ENCODE measurements at places on chromosomes 2 and 18. TPM values are rescaled to one million over a fixed set of nuclear protein-coding genes. Genes with fewer than 3 reads are reported as not detected.

DNA sequence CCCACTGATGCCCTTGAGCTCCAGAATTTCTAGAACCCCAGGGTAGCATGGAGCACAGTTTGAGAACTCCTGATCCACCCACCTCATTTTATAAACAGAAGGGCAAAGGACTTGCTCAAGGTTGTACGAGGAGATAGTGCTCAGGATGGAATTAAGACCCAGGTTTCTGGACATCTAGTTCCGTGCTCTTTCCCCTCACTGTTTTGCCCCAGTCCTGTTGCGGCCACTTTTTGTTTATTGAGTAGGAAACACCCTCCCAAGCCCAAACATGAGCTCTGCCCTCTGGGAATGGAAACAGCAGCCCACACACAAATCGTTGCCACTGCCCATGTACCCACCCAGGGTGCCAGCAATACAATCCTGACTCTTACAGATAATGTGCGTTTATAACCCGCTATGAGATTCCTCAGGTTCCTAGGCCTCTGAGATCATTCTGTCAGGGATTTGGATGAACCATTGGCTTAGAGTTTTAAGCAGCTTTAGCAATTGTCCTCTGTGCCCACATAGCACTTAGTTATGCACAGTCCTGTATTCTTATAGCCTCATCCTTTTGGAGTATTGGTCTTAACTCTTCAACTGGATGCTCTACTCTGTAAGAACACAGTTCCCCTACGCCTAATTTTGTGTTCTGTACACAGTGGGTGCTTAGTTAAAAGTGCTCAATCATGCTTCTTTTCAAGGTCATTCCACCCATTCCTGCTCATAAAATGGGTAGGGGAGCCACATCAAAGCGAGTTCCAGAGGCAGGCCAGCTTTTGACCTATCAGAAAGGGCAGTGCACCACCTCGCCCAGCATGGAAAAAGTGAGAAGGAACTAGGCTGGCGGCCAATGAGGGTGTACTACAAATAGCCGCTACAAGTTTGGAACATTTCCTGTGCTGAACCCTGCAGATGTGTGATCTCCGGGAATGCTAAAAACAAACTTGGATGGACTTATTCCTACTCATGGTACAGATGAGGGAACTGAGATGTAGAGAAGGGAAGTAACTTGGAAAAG, 60.3 kb upstream of the IGFBP2 start:
- DNase-seq = peak; percentile 41
- H3K36me3 ChIP-seq = no peaks in the 10 kb centered on the region
- H3K27me3 ChIP-seq = no peaks in the 10 kb centered on the region
- no peaks in the 10 kb centered on the region for H3K4me1 ChIP-seq
- no peak overlapping the region for H3K27ac ChIP-seq

GRCh38 chr2:111640480-111640879, 243.5 kb downstream of the ANAPC1 start:
- no peaks in the 10 kb centered on the region for H3K36me3 ChIP-seq
- H3K27ac ChIP-seq = no peak overlapping the region
- H3K4me1 ChIP-seq = no peaks in the 10 kb centered on the region
- no peak overlapping the region for H3K4me3 ChIP-seq
- DNase-seq = no peak
- H3K27me3 ChIP-seq = no peaks in the 10 kb centered on the region

DNA sequence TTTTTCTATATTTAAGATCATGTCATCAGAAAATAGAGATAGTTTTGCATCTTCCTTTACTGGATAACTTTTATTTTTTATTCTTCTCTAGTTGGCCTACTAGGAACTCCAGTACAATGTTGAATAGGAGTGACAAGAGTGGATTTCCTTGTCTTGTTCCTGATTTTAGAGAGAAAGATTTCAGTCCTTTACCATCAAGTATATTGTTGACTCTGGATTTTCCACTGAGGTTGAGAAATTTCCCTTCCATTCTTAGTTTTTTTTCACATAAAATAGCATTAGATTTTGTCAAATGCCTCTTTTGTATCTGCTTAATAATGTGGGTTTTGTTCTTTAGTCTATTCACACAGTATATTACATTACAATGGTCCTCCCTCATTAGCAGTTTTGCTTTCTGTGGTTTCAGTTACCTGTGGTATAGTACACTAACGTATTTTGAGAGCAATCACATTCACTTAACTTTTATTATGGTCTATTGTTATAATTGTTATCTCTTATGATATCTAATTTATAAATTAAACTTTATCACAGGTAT, 105.5 kb downstream of the THADA start:
- no peaks in the 10 kb centered on the region for H3K36me3 ChIP-seq
- DNase-seq = no peak
- peaks cover 5% of the 10 kb centered on the region for H3K4me1 ChIP-seq
- no peaks in the 10 kb centered on the region for H3K27me3 ChIP-seq
- no peak overlapping the region for H3K27ac ChIP-seq

DNA sequence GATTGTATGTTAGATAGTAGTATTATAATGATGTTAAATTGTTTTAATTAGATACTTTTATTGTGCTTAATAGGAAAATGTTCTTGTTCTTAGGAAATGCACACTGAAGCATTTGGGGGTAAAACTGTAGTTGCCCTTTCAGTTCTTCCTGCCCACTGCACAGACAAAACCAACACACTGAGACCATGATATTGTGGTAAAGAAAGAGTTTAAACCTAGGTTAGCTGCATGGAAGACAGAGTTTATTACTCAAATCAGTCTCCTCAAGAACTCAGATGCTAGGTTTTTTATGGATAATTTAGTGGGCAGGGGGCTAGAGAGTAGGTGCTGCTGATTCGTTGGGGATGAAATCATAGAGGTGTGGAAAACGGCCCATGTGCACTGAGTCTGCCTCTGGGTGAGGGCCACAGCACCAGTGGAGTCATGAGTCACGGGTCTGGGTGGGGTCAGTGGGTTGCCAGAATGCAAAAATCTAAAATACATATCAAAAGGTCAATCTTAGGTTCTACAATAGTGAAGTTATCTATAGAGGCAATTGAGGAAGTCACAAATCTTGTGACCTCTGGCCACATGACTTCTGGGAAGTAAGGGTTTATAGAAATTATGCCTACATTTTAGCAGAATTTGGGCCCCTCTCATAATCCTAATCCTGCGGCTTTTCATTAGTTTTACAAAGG, 283.4 kb upstream of the FBXO11 start:
- DNase-seq = peak; percentile 49
- H3K27me3 ChIP-seq = no peaks in the 10 kb centered on the region
- no peak overlapping the region for H3K4me3 ChIP-seq
- no peaks in the 10 kb centered on the region for H3K4me1 ChIP-seq

- no peaks in the 10 kb centered on the region for H3K36me3 ChIP-seq
- no peak for DNase-seq
- no peak overlapping the region for H3K27ac ChIP-seq
- no peak overlapping the region for H3K4me3 ChIP-seq
- no peaks in the 10 kb centered on the region for H3K27me3 ChIP-seq
- H3K4me1 ChIP-seq = no peaks in the 10 kb centered on the region
These were observed 94.7 kb downstream of the EXOC6B start for GRCh38 chr2:72731116-72731515.

- no peak for DNase-seq
- no peak overlapping the region for H3K27ac ChIP-seq
- no peaks in the 10 kb centered on the region for H3K4me1 ChIP-seq
These were observed 40.4 kb upstream of the IMP4 start for GRCh38 chr2:130302164-130302886.

GRCh38 chr2:54947646-54948045, 102.6 kb downstream of the RTN4 start:
- no peak overlapping the region for H3K27ac ChIP-seq
- H3K27me3 ChIP-seq = no peaks in the 10 kb centered on the region
- no peak overlapping the region for H3K4me3 ChIP-seq
- no peak for DNase-seq

GRCh38 chr2:10192392-10193015, 70.0 kb downstream of the RRM2 start:
- no peaks in the 10 kb centered on the region for H3K4me1 ChIP-seq
- H3K27ac ChIP-seq = no peak overlapping the region
- no peaks in the 10 kb centered on the region for H3K36me3 ChIP-seq
- no peak overlapping the region for H3K4me3 ChIP-seq

GRCh38 chr2:26681656-26682055, 10.9 kb upstream of the KCNK3 start:
- no peak for DNase-seq
- no peak overlapping the region for H3K4me3 ChIP-seq
- no peaks in the 10 kb centered on the region for H3K4me1 ChIP-seq
- H3K36me3 ChIP-seq = no peaks in the 10 kb centered on the region

- no peaks in the 10 kb centered on the region for H3K36me3 ChIP-seq
- no peaks in the 10 kb centered on the region for H3K4me1 ChIP-seq
- no peak overlapping the region for H3K27ac ChIP-seq
- H3K4me3 ChIP-seq = no peak overlapping the region
- H3K27me3 ChIP-seq = no peaks in the 10 kb centered on the region
These were observed 66.6 kb upstream of the STAM2 start for GRCh38 chr2:152241948-152242729.

GRCh38 chr2:43225788-43226557, 433 bp downstream of the ZFP36L2 start:
- H3K4me3 ChIP-seq = peak overlapping the region; percentile 61
- H3K36me3 ChIP-seq = peaks cover 19% of the 10 kb centered on the region
- peak overlapping the region; percentile 100 for H3K27ac ChIP-seq
- H3K4me1 ChIP-seq = peaks cover 46% of the 10 kb centered on the region

DNA sequence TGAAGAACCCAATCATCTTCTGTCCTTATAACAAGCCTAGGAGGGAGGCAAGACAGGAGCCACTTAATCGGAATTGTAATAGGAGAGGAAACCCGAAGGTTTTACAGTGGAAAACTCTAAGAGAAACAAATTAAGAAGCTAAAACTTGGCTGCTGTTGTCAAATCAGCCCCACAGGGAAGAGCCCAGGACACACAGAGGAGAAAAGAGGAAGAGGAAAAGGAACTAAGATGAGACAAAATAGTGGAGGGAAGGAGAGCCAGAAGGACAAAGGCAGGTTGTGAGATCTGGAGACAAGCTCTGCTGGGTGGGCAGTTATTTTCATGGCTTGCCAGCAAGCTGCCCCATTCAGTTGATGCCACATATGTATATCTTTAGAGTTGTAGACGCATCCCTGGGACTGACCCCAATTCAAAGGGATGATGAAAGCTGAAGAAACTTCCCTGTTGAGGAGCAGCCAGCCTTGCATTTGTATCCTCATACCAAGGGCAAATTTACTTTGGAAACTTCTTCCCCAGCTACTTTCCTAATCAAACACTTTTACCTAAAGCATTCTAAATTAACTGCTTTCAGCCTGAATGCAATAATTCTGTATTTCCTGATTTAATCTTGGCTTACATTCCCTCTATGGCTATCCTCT, 499.8 kb upstream of the MEIS1 start:
- no peaks in the 10 kb centered on the region for H3K36me3 ChIP-seq
- H3K27me3 ChIP-seq = no peaks in the 10 kb centered on the region
- H3K4me3 ChIP-seq = no peak overlapping the region
- no peaks in the 10 kb centered on the region for H3K4me1 ChIP-seq

DNA sequence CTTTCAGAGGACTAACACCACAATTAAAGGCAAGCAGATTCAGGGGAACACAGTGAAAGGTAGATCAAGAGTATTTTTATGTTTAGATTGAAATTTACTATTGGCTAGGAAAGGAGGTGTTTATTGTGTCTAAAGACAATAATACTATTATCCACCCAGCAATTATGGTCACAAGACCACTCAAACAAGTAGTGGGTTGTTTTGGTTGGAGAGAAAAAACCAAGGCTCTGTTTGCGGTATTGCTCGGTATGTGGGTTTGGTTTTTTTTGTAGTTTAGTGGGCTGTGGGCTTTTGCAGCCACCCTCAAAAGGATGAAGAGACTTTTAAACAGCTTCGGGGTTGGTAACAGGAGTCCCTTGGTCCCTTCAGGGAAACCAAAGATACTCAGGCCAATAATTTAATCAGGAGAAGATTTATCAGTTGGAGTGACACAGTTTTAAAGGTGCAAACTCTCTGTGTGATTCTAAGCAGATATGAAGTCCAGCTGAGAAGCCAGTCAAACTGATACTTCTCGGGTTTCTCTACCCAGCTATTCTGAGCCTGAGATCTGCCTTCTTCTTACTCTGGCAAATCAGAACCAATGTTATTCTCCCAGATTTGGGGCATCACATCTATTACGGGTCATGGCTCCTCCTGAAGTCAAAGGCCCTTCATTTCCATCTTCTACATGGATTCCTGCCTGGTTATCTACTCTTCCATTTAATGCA, 55.3 kb downstream of the DCC start:
- H3K4me3 ChIP-seq = no peak overlapping the region
- H3K36me3 ChIP-seq = no peaks in the 10 kb centered on the region
- H3K4me1 ChIP-seq = no peaks in the 10 kb centered on the region
- H3K27ac ChIP-seq = no peak overlapping the region
- no peak for DNase-seq
- no peaks in the 10 kb centered on the region for H3K27me3 ChIP-seq

GRCh38 chr2:239064891-239065290, 217.0 kb downstream of the TWIST2 start:
- peaks cover 86% of the 10 kb centered on the region for H3K36me3 ChIP-seq
- no peak overlapping the region for H3K27ac ChIP-seq
- no peaks in the 10 kb centered on the region for H3K4me1 ChIP-seq
- no peak overlapping the region for H3K4me3 ChIP-seq
- no peaks in the 10 kb centered on the region for H3K27me3 ChIP-seq

DNA sequence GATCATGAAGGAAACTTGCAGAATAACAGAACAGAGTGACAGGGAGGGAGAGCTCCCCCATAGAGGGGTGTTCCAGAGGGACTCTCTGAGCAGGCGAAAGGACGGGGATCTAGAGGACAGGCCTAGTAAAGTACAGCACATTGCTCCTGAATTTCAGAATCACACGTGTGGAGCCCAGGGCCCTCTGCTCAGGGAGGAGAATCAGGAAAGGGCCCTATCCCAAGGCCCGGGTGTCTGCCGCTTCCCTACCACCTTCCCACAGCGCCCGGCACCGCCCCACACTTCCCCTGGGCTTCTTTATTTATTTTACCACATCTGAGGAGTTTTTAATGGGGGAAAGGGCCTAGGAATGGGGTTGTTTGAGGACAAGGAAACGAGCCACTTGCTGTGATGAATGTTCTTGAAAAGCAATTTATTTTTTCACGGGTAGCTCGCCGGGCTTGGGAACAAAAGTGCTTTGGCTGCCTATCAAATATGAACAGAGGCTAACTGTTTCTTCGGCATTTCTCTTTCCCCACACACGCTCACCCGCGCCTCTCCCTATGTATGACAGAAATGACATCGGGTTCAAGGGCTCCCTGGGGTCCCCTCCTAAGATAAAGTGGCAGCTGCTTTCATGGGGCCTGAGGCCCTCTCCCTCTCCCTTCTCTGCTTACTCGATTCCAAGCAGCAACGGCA, 79.3 kb upstream of the GLI2 start:
- H3K36me3 ChIP-seq = no peaks in the 10 kb centered on the region
- H3K4me3 ChIP-seq = no peak overlapping the region
- H3K4me1 ChIP-seq = peaks cover 10% of the 10 kb centered on the region
- no peak overlapping the region for H3K27ac ChIP-seq

- no peaks in the 10 kb centered on the region for H3K27me3 ChIP-seq
- no peak for DNase-seq
- H3K27ac ChIP-seq = no peak overlapping the region
- no peaks in the 10 kb centered on the region for H3K4me1 ChIP-seq
- H3K4me3 ChIP-seq = no peak overlapping the region
These were observed 1232.6 kb upstream of the NRXN1 start for GRCh38 chr2:52264488-52264887.

NOTO gene
- not detected for total RNA-seq

SKA1 gene
- total RNA-seq = not detected

CYP26B1 gene
- total RNA-seq = 36.6 TPM

Measured in tibial nerve (tissue), 4 donors.